ENCODE measurements at places on chromosomes 4 and X. TPM values are rescaled to one million over a fixed set of nuclear protein-coding genes. Genes with fewer than 3 reads are reported as not detected.

The USP17L22 gene
- not detected for total RNA-seq

DNA sequence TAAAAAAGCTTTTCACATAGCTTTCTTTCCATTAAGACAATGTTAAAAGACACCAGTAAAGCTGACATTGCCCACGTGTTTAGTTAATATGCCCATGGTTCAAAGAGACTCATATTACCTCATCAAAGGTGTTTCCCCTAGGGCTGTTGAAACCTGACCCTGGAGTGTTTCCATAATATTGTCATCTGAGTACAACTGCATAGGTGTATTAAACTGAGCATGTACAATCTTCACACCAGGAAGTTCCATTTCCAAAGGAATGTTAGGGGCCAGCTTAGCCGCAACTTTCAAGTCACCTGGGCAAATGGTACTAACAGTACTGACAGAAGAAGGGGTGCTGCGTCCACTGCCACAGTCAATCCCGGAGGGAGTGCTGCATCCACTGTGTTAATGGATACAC, 27.1 kb downstream of the PDLIM3 start:
- peaks cover 37% of the 10 kb centered on the region for H3K27me3 ChIP-seq
- H3K36me3 ChIP-seq = no peaks in the 10 kb centered on the region
- no peak overlapping the region for H3K4me3 ChIP-seq
- H3K27ac ChIP-seq = no peak overlapping the region

The SLC2A9 gene
- total RNA-seq = 0.76 TPM

- peaks cover 2% of the 10 kb centered on the region for H3K4me1 ChIP-seq
- peaks cover 41% of the 10 kb centered on the region for H3K27me3 ChIP-seq
- H3K4me3 ChIP-seq = no peak overlapping the region
Observed at GRCh38 chr4:61199873-61200186, 296 bp upstream of the ADGRL3 start.

DNA sequence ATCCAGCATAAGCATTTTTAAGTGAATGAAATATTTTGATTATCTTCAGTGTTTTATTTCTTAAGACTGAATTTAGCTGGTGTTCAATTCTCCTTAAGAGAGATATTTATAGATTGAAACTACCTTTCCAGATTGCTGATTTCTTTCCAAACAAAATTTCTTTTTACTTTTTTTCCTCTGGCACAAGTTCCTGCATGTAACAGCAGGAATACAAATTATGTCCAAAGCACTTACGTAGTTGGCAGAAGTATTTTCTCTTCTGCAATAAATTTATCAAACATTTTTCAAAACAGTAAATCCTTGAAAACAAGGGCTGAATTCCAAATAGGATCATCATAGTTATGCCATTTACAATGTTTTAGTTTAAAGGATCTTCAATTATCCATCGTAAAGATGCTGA, 412.6 kb downstream of the IQCM start:
- no peaks in the 10 kb centered on the region for H3K27me3 ChIP-seq
- H3K36me3 ChIP-seq = no peaks in the 10 kb centered on the region
- no peak for DNase-seq
- H3K27ac ChIP-seq = no peak overlapping the region
- H3K4me3 ChIP-seq = no peak overlapping the region

- peak overlapping the region; percentile 62 for H3K27ac ChIP-seq
- no peak overlapping the region for H3K4me3 ChIP-seq
- peak; percentile 49 for DNase-seq
- H3K4me1 ChIP-seq = peaks cover 56% of the 10 kb centered on the region
- no peaks in the 10 kb centered on the region for H3K27me3 ChIP-seq
- peaks cover 17% of the 10 kb centered on the region for H3K36me3 ChIP-seq
Observed at GRCh38 chr4:40280586-40280985, 54.5 kb upstream of the CHRNA9 start.

The NAP1L2 gene
- 2.9 TPM for total RNA-seq
